Anterior cingulate cortex (tissue), 58 donors: ENCODE measurements at places on chromosomes 5 and 9.
A peak's percentile ranks its signal among the peaks of the same experiment; 100 is the strongest.

DNA sequence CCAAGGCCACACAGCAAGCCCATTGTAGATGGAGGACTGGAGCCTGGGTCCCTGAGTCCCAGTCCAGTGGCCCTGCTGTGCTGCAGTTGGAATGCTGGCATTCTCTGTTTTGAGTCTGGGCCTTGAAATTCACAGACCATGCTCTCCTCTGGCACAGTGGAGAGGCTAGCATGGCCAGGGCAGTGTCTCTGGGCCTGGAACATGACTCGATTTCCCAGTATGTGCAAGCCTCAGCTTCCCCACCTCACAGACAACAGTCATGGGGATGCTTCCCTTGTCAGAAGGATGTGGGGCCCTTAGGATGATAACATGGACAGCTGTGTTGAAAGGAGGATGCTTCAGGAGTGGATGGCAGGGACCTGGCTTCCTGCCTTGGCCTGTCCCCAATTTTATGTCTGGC is 91.2 kb downstream of the AMBP start:
- DNase-seq = no peak

GRCh38 chr5:173591056-173591514 is 25.4 kb downstream of the BOD1 start:
- peak; percentile 8 for DNase-seq

GRCh38 chr5:44565902-44566301 is 176.7 kb upstream of the FGF10 start:
- DNase-seq = no peak

DNA sequence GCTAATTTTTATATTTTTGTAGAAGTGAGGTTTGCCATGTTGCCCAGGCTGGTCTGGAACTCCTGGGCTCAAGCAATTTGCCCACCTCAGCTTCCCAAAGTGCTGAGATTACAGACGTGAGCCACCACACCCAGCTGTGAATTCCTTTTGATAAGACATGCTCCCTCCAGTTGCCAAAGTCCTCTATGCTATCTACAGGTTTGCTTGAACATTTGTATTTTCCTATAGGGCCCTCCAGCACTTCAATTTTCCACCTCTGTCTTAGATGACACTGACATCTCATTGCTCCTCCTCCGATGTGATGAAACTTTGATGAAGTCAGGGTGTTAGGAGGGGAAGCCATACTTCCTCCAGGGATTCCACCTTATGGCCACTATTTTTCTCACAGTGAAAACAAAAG is 25.2 kb upstream of the CTSV start:
- no peak for DNase-seq

DNA sequence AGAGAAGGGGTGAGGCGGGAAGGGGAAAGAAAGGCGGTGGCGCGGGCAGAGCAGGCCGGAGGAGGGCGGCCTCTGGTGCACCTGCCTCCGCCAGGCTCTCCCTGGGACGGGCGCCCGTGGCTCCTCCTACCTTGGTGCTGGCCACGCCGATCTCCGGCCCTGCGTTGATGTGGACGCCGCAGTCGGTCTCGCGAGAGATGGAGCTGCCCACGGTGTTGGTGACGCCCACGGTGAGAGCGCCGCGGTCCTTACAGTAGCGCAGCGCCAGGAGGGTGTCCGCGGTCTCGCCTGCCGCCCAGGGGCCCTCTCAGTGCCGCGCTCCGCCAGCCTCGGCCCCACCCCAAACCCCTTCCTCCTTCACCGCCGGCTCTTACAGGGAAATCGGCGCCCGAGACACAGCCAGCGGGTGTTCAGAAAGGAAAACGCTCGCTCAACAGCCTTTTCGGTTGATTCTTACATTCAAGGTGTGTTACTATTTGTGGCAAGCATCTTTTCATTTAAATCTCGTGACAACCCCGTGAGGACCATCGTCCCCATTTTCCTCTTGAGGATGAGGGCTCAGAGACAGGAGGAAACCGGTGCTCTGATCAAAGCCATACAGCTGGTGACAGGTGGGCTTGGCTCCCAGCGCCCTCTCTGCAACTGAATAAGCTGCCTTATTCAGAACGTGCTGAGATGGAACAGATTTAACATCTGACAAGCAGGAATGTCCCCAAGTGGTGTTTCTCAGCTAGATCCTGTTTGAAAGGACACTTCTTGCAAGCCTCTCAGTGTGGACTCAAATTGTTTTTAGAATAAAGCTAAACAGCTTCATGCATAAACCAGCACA is 22.0 kb upstream of the MAPK9 start:
- peak; percentile 71 for DNase-seq

- DNase-seq = no peak
These were observed 993 bp upstream of the RALGDS start for GRCh38 chr9:133121915-133122550.

DNA sequence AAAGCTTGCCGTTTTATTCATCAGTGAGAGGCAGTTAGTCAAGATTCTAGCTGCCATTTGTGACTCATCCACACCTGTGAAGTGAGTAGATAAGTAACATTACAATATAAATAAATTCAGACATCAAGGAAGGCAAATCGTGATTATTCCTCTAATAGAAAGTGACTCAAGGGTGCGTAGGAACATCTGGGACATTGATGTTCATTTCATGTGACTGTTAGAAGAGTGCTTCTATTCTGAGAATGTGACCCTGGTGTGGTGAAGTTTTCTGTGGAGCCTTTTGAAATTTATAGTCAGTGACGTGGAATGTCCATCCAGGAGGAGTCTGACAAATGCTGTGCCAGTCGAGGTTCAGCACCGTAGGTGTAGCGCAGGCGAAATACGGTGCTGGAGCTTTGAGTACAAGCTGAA is 48.4 kb upstream of the FAM240B start:
- no peak for DNase-seq

- no peak for DNase-seq
These were observed 85.9 kb downstream of the PAM start for GRCh38 chr5:102841021-102841420.

- DNase-seq = no peak
These were observed 111.9 kb downstream of the ROR2 start for GRCh38 chr9:91837981-91838731.
